ENCODE measurements at places on chromosomes 5 and 9. TPM values are rescaled to one million over a fixed set of nuclear protein-coding genes. Genes with fewer than 3 reads are reported as not detected.

GRCh38 chr5:142151436-142152383, 43.1 kb downstream of the NDFIP1 start:
- peak; percentile 71 for DNase-seq

GRCh38 chr5:147101659-147102369, 133.0 kb upstream of the STK32A start:
- no peak for DNase-seq

DNA sequence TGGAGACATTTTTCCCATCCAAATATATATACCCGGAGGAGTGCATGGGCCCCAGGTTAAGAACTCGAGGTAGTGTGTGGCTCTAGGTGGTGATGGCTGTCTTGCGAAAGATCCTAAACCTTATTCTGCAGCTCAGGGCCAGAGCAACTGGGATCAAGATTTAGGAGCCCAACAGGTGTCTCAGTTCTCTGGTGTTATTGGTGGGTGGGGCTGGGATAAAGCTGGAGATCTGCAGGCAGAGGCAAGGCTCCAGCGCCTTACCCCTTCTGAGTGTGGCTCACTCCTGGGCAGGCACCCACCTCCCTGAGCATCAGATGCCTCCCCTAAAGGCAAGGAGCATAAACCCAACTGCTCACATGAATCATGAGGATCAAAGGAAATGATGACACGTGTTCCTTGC, 11.2 kb downstream of the UBE2QL1 start:
- DNase-seq = no peak

DNA sequence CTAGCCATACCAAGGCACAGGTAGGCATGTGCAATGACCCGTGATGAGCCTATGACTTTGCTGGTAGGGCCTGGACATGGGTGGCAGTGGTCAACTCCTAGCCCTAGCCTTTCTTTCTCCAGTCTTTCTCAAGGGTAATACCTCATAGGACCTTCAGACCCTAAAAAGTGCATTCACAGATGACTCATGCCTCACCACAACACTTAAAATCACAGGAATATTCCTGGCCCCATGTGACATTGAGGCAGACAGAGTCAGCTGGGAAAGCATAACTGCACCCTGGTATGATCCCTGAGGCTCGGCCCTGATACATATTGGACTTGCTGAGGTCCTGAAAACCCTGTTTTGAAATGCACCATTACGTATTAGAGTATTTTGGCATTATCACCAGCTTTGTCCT, 449.5 kb downstream of the HINT1 start:
- no peak for DNase-seq

DNA sequence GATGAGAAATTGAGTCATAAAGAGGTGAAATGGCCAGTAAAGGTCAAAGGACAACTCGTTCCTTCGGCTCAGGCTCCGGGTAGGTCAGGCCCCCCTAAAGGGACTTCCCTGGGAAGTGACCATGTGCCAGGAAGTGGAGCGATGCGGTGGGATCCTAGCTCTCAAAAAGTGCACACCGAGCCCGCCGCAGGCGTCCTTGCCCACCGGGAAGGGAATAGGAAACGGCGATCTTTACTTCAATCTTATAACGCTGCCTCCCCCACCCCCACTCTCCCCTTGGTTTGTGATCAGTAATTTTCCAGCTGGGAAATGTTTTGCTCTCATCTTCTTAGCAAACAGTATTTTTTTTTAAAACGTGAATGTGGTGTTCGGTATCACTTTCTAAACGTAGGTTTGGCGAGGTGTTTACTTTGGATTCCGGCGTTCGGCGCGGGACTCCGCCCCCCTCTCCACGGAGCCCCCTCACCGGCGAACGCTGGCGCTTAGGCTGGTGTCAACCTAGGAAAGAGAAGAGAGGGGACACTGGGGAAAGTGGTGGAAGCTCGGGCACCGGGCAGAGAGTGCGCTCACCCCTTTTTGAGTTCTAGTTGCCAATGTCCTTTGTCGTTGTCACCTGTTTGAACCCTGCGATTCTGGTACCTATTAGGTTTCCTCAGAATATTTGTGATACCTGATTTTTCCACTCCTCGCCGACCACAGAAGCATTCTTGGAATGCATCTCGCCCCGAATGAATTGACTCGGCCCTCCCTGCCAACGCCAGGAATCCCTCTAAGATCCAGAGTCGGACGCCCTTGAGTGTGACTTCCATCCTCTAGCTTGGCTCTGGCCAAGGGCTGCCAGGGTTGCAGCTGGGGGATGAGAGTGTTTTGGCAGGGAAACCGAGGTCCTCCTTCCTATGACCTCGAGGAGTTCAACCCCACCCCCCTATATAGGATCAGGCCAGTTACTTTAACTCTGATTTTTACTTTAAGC, 1.8 kb upstream of the KLF4 start:
- no peak for DNase-seq

DNA sequence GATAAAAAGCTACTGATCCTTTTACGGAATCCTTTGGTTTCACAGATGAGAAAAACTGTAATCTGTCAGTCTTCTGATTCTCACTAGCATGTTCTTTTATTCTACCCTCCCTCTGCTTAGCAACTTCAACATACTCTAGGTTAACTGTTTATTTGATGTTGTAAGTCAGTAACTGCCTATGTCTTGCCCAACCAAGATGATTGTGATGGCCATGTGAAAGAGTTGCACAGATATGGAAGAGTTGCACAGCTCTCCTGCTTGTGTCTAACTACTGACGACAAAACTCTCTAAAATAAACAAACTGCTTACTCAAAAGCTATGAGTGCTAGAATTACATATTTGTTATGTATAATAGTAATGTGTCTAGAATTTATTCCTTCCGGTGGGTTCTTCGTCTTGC, 227.3 kb upstream of the DAB2 start:
- DNase-seq = no peak

NAIP gene
- 21.5 TPM for polyA plus RNA-seq

PPP2CA gene
- 225 TPM for polyA plus RNA-seq

FRMPD1 gene
- polyA plus RNA-seq = 1.1 TPM

DNA sequence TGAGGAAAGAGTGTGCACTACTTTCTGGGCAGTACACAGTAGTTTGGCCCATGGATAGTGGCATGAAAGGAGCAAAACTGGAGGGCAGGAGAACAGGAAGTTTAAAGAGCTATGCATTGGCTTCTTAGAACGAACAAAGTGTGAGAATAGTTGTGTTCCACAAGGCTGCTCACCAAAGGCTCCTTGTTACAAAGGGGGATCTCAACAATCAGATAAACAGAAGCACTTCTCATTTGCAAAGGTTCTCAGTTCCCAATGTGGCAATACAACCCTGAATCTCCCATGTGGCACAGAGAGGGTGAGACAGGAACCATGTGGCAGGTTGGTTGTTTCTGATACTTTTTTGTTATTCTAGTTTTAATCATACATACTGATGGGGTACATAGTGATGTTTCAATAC, 158.4 kb downstream of the CARTPT start:
- no peak for DNase-seq

SLC35D2 gene
- 41.5 TPM for polyA plus RNA-seq

GRCh38 chr5:9601055-9601739, 29.0 kb downstream of the TAS2R1 start:
- no peak for DNase-seq

DNA sequence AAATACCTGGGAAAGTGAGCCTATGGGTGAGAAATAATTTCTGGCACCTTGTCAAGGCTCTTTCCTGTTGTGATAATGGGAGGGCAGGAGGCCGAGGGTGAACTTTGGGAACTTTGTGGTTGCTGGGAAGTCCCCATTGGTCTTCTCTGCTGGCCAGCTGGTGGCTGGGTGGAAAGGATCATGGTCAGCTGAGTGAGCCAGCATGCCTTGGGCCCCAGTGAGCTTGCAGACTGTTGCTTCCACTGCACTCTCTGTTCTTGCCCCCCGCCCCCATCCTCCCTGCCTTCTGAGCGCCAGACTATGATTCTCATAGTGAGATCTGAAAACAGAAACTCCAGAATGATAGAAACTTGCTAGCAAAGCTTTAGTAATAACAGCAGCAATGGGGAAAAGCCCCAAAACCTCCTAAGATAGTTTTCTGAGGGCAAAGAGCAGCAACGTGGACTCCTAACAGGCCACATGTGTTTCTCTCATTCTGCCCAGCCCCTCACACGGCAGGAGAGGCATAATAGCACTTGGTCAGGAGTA, 139.2 kb upstream of the SMARCA2 start:
- no peak for DNase-seq

PCDHGA12 gene
- 0.97 TPM for polyA plus RNA-seq

ARSK gene
- polyA plus RNA-seq = 14.3 TPM

- no peak for DNase-seq
Measured at GRCh38 chr9:61671276-61671973, 481.6 kb downstream of the SPATA31A7 start.

GRCh38 chr9:68705531-68706362, 707 bp downstream of the PIP5K1B start:
- DNase-seq = no peak

DNA sequence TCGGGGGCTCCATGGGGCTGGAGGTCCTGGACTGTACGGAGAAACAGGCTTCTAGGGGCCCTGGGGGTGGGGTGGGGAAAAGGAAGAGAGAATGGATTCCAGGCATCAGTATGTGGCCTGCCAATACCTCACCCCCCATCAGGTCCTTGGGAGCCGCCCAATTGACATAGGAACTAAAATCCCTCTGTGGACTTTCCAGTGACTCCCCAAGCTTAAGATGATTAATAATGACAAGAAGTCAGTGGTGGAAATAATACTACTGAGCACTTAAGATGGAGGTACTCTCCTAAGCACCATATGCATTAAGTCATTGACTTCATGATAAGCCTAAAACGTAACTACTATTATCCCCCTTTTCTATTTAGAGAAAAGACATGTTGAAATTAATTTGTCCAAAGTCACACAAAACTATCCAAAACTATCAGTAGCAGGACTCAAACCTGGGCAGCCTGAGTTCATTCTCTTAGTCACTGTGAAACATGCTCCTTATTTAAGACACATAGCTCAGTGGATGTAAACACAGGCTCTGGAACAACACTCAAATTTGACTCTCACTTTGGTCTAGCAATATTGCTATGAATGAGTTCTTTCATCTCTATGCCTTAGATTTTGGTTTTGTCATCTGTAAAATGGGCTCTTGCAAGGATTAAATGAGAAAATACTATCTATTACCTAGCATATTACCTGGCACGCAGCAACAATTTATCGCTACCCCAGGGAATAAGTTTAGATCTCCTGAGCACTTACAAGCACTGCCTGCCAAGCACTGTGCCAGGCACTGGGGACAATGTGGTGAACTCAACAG, 9.5 kb downstream of the SPRY4 start:
- DNase-seq = no peak

RGS7BP gene
- 5.9 TPM for polyA plus RNA-seq

DNA sequence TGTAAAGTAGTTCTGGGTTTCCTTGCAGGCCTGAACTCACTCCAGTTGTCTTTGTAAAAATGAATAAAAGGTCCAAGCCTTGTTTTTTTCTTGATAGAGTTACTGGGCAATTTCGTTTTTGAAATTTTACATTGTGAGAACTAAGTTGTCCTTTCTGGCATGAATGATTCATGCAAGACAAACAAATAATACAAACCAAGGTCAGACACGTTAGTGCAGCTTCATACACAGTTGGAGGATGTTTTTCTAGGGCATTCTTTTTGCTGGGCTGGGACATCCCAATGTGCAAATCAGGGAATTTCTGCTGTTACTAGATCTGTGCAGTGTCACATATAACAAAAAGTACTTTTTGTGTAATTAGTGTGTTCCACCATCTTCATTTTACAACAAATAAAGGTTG, 96.0 kb downstream of the MEGF10 start:
- DNase-seq = no peak

GRCh38 chr5:132180134-132180745, 47.4 kb downstream of the P4HA2 start:
- DNase-seq = no peak

GRCh38 chr9:104386425-104387069, 117.5 kb upstream of the OR13F1 start:
- no peak for DNase-seq

DNA sequence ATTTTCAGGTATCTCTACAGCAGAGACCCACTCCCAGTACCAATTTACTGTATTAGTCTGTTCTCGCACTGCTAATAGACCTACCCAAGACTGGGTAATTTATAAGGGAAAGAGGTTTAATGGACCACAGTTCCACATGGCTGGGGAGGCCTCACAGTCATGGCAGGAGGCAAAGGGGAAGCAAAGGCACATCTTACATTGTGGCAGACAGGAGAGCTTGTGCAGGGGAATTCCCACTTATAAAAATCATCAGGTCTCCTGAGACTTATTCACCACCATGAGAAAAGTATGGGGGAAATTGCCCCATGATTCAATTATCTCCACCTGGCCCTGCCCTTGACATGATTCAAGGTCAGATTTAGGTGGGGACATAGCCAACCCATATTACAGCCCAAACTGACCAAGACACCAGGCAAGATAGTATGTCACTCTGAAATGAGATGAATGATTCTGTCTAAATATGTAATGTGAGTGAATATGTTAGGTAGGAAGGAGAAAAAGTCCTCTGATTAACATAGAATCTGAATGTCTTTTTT, 182.5 kb upstream of the CDH12 start:
- no peak for DNase-seq

DNA sequence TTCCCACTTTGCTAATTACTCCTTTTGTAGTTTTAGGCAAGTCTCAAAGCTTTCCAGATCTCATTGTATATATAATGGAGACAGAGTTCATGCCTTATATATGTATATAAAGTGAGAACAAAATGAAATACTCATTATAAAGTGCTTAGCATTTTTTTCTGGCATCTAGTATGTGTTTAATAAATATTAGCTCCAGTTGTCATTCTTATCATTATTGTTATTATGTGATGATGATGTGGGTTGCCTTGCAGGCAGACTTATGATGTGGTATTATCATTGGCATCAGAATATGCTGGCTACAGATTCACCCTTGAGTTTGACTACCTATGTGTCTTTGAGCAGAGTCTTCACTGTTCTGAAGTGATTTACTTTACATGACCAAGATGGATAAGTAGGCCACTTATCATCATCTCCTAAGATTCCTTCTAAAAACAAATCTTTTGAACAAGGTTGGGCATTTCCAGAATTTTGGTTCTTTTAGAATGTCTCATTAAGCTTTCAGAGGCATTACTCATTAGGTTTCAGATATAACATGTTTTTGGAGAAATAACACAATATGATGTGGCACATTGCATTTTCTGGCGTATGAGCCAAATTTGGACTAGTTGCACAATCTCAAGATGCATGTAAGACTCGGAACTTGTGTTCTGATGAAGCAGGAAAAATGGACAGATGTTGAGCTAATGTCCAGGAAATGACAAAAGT, 145.6 kb upstream of the TNC start:
- no peak for DNase-seq

- DNase-seq = no peak
Measured at GRCh38 chr9:10252174-10252573, 360.6 kb downstream of the PTPRD start.

PCDH12 gene
- 16.5 TPM for polyA plus RNA-seq

GRCh38 chr5:141646026-141646425, 5.2 kb downstream of the FCHSD1 start:
- DNase-seq = no peak

All from right renal pelvis (tissue), 4 donors.